ENCODE measurements at places on chromosomes 7 and 10.

GRCh38 chr10:78450807-78451485 is 417.3 kb downstream of the RPS24 start:
- no peak for DNase-seq

- peak; percentile 60 for DNase-seq
Measured at GRCh38 chr7:142553216-142553615, 196.1 kb upstream of the PRSS1 start.

DNA sequence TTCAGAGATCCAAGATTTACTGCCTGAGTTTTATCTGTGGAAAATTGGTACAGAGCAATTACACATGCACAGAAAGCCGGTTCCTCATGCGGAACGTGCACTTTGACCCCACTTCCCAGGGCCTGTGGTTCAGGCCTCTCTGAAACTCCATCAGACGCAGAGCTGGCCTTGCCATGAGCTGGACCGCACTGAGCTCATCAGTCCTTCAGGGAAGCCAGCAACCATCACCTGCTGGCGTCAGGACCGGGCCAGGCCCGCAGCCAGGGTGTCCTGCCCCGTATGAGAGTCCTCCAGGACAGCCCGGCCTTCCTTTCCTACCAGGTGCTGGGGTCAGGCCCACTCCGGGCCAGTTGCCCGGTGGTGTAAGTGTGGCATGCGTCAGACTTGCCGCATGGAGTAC is 446.5 kb upstream of the FOXK1 start:
- no peak for DNase-seq

- DNase-seq, result no peak
Measured at GRCh38 chr7:45700556-45700955, 126.4 kb downstream of the ADCY1 start.

- DNase-seq, result peak; percentile 80
Measured at GRCh38 chr10:131997366-131998049, 15.8 kb upstream of the BNIP3 start.

GRCh38 chr7:264541-265191 is 25.3 kb upstream of the FOXL3 start:
- DNase-seq, result no peak

GRCh38 chr10:68955355-68955831 is 577 bp upstream of the DDX21 start:
- peak; percentile 58 for DNase-seq

GRCh38 chr10:62820586-62820985 is 4.4 kb upstream of the EGR2 start:
- DNase-seq, result no peak

GRCh38 chr10:130745251-130745650 is 566.3 kb downstream of the TCERG1L start:
- no peak for DNase-seq

DNA sequence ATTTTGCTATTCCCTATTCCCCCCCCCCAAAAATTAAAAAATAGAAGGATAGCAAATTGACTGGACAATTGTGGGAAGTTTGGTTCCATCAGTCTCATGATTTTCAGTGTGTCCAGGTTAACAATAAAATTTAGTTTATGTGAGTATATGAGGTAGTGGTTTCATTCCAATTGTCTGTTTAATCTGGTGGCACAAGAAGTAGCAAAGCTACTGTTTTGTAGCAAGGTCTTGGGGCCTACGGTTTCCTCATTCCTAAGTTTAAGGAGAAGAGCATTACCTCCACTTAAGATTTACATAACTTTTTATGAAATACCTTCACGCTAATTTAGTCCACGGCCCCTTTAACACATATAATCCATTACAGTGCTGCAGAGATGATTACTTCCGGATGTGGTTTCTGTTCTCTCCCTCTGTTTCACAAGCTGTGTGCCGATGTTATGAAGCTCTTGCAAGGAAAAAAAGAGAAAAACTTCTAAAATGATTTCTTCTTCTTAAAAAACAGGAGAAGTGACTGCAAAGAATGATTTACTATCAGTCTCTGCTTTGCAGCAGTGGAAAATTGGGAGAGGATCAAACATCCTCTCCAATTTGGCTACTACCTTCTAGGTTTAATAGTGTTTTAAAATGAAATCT is 32.7 kb upstream of the NPVF start:
- DNase-seq, result peak; percentile 56
